ENCODE measurements at places on chromosomes 16 and 17.
A peak's percentile ranks its signal among the peaks of the same experiment; 100 is the strongest.

GRCh38 chr17:59154292-59154720 is 680 bp downstream of the SKA2 start:
- DNase-seq = no peak

- no peak for DNase-seq
Observed at GRCh38 chr17:1234455-1234854, 35.8 kb upstream of the BHLHA9 start.

GRCh38 chr17:32697728-32698625 is 178.9 kb downstream of the MYO1D start:
- no peak for DNase-seq

DNA sequence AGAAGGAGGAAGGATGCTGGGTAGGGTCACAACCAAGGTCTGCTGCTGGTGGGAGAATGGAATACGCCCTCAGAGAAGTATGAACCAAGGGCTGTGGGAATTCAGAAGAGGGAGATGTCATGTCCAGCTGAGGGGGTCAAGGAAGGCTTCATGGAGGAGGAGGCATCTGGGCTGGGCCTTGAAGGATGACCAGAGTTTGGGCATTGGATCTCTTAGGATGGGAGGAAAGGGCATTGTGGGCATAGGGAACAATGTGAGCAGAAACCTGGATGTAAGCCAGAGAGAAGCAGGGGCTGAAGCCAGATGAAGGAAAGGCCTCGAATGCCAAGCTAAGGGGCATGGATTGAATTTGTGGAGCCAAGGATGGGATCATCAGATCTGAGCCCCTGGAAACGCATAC is 49.2 kb upstream of the MAP3K14 start:
- no peak for DNase-seq

GRCh38 chr17:38800237-38800760 is 943 bp upstream of the PIP4K2B start:
- no peak for DNase-seq

DNA sequence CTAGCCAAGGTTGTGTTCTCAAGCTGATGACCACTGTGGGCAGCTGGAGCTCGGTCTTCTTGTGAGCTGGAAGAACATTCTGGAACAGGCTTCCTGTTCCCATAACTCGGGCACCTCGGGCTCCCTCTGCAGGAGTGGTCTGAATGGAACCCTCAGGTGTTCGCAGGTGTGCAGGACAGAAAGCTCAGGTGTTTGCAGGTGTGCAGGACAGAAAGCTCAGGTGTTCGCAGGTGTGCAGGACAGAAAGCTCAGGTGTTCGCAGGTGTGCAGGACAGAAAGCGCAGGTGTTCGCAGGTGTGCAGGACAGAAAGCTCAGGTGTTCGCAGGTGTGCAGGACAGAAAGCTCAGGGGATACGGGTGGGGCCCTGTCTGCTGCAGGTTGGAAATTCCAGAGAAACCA is 109.0 kb upstream of the CACNG5 start:
- DNase-seq = no peak

GRCh38 chr16:66036793-66037715 is 329.4 kb upstream of the CDH5 start:
- peak; percentile 99 for DNase-seq

DNA sequence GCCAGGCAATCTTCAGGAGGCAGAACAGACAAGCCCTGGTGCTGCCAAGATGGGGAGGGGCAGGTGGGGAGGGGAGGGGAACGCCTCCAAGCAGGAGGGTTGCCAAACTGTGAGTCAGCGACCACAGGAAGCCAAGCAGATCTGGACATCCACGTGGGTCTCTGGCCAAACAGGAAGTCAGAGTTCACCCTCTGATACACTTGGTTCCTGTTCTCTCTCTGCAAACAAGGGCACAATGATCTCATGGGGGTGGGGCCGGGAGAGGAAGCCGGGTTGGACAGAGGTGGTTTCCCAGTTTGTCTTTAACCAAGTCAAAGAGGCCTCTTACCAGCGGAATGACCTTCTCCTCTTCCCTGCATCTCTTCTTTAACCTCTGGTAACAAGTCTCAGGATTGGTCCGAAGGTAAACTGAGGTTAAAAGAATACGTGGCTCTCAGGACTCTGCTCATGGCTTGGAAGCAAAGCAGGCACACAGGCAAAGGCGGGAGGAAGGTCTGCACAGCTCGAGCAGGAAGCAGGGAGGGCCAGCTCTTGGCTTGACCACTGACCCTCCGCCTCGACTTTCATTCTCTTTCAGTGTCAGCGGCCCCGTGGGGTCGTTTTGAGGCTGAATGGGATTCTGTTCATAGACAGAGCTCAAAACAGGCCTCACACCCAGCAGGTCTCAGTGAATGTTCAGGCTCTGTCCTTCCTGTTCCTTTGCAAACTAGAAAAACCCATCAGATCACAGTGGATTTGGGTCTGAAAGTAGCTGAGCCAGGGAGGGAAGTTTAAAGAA is 32.9 kb downstream of the TK2 start:
- peak; percentile 93 for DNase-seq

DNA sequence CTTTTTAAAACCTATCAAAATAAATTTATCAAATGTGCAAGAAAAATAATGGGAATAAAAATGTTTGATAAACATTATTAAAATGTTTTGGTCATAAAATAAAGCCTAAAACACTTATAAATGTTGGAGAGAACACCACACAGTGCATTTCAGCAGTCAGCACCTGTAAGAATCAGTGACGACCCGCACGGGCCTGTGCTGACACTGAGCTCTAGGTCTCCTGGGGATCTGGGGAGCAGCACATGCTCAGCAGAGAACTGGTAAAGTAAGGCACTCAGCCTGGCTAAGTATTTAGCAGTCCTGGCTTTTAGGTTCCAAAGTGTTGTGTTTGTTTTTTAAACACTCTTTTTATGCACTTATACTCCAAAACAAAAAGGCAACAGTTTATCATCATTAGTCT is 46.9 kb downstream of the HELZ start:
- no peak for DNase-seq

DNA sequence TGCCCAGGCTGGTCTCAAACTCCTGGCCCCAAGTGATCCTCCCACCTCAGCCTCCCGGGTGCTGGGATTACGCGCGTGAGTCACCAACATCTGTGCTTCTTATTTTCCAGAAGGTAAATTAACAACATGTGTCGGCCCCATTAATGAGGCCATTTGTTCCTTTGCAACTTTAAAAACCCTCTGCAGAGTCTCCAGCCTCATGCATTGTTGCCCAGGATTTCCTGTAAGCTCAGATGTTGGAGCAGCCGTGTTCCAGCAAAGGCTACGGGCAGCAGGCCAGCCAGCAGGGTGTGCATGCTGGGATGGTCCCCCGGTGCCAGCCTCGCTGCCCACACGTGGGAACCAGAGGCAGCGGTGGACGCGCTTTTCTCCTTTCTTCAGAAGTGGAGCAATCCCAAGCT is 19.1 kb upstream of the HEXD start:
- DNase-seq = peak; percentile 95

DNA sequence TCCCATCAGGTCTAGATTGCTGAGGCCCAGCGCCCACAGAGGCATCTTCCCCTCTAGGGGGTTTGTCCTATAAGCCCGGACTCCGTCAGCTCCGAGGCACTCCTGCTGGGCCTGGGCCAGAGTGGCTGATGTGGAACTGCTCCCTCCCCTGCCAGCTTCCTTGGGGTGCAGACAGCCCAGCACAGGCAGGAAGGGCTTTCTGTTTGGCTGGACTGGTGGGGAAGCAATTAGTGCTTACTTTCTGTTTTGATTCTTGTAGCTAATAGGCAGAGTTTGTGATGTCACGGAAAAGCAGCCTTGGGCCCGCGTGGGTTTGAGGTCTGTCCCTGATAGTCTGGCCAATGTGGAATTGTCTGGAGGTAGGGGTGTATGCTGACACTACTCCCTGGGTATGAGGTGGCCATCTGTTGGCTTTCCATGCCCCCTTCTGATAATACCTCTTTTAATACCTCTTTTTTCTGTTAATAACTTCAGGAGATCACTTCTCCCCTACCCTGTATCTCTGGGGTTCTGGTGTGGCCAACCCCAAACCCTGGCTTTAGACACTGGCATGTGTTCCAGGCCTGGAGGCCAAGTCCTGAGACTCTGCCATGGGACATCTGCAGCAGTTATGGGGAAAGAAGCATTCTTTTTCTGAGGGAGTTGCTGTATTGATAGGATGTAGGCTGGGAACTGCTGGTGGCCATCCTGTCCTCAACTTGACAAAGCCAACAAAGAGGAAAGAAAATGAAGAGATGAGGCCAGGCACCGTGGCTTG is 190.9 kb downstream of the RAB11FIP4 start:
- DNase-seq = no peak

DNA sequence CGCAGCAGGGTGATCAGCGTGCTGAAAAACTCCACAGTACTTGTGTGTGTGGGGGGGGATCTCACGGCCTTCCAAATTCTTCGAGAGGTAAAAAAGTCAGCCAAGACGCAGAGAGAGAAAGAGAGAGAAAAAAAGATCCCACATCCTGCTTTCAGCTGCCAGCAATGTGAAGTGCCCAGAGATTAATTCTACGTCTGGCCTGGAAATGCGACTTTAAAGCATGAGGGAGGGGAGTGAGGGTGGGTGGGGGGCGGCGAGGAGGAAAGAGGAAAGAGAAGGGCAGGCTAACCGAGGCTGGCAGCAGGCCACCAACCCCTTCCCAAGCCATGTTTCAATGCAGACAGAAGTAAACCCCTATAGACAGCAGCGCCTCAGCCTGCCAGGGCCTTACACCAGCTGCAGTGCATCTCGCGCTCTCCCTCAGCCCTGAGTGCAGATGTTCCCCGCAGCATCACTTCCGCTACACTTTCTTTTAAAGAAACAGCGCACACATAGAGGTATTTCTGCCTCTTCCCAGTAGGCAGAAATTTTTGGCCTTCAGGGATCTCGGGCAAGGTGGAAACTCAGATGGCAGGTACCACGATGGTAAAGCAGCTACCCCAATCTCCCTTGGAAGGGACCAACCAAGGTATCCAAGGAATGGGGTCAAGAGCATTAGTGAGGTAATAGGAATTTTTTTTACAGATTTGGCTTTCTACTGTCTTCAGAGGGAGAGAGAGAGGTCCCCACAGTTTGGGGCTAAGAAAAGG is 87.8 kb downstream of the SMG6 start:
- DNase-seq = peak; percentile 83

DNA sequence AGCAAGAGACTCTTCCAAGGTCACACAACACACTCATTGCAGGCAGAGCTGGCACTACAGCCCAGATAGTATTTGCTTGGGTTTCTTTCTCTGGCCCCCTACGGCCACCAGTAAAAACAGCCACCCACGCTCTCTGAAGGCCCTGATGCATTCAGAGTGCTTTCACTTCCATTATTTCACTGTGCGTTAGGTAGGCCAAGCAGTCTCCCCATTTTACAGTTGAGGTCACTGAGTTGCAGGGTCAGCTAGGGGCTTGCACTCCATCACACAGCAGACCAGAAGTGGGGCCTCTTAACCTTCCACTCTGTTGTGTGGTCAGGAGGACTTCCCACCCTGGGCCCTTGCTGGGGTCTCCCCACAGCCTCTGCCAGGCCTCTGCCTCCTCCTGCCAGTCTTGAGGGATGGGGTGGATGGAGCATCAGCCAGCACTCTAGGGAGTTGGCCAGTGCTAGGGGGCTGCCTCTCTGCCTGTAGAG is 2.5 kb downstream of the TBX21 start:
- no peak for DNase-seq

DNA sequence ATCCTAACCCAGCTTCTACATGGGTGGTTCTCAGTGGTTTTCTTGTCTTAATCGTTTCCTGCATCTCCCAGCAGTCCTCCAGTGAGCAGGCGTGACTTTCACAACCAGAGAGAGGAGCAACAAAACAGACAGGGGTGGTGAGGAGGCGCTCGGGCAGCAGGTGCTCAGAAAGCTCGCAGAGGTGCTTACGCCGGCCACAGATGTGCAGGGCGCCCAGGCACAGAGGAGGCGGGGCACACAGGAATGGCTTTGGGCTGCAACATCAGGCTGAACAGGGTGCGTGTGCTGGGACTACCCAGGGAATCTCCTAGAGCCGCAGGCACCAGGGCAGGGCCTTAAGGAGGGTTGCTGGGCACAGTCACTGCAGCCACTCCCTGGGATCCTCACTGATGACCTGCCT is 32.6 kb downstream of the KLHDC4 start:
- no peak for DNase-seq

DNA sequence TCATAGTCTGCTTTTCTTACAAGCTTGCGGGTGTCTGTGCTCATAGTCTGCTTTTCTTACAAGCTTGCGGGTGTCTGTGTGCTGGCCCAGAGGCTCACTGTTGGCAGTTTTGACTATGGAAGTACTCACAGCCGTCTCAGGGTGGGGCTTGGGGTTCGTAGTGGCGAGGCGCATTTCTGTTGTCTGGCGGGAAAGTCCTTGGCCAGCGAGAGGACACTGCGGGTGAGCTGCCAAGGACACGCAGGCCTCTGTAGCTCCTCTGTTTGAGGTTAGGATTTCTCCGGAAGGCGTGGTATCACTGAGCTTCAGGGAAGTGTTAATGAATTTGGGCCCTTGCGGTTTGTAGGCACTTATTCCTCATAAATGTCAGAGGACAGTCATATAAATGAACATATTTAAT is 13.5 kb downstream of the TBCD start:
- DNase-seq = no peak

DNA sequence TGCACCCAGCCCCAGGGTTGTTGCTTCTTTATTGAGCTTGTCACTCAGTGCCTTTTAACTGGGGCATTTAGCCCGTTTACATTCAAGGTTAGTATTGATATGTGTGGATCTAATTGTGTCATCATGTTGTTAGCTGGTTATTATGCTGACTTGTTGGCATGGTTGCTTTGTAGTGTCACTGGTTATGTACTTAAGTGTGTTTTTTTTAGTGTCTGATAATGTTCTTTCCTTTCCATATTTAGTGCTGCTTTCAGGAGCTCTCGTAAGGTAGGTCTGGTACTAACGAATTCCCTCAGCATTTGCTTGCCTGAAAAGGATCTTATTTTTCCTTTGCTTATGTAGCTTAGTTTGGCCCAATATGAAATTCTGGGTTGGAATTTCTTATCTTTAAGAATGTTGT is 33.5 kb downstream of the NF1 start:
- no peak for DNase-seq

DNA sequence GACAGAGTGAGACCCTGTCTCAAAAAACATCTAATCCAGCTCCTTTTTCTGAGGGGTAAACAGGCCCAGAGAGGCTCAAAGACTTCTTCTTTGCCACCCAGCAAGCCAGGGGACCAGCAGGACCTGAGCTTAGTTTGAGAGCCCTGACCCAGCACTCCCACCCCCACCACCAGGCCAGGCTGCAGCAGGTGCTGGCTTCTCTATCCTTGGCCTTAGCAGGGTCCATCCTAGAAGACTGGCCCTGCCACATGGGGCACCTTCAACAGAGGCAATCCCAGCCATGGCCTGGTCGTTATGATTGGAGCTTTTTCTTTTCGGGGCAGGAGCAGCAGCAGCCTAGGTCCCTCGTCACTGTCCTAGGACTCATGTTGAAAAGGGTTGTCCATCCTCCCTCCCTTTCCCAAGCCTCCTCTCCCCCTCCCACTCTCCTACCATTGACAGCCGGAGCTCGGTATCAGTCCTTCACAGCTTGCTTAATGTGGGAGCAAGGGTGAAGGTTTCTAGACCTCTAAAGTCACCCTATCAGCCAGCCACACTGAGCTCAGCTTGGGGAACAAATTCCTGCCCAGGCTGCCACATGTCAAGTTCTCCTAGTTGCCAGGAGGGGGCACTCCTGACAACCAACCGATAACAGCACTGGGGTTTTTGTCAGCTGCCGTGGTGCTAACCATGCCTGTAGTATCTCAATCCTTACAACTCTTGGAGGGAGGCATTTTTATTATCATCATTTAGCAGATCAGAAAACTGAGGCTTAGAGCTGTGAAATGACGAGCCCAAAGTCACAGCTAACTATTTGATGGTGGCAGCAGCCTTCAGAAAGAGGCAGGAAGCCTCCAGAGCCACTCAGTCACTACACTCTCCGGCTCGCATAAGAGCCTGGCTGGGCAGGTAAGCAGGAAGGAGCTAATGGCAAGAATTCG is 11.2 kb downstream of the MRPL27 start:
- peak; percentile 28 for DNase-seq

- DNase-seq = no peak
Observed at GRCh38 chr17:83151056-83151441, 71.6 kb downstream of the METRNL start.

GRCh38 chr16:8655184-8655717 is 19.2 kb upstream of the ABAT start:
- no peak for DNase-seq
